Subcutaneous preadipocyte (primary cell): ENCODE measurements at places on chromosomes 11 and 22. TPM values are rescaled to one million over a fixed set of nuclear protein-coding genes. Genes with fewer than 3 reads are reported as not detected.

CRYBB1 gene
- total RNA-seq = not detected in 2 replicates

OR10A2 gene
- not detected in 2 replicates for total RNA-seq

NCF4 gene
- total RNA-seq = not detected in 2 replicates

KCNQ1 gene
- total RNA-seq = not detected in 2 replicates

GDPD5 gene
- 2.3 and 4.0 TPM in 2 replicates for total RNA-seq

OR8G1 gene
- not detected in 2 replicates for total RNA-seq

HBG2 gene
- total RNA-seq = not detected in 2 replicates

SAA4 gene
- not detected in 2 replicates for total RNA-seq

OR6T1 gene
- total RNA-seq = not detected in 2 replicates

OR51E2 gene
- total RNA-seq = not detected in 2 replicates

AQP11 gene
- total RNA-seq = 0.59 and 1.1 TPM in 2 replicates

ACTN3 gene
- total RNA-seq = under 0.01 TPM in 1 of 2 replicates, not detected in the other

SLC7A4 gene
- not detected in 2 replicates for total RNA-seq
